ENCODE measurements at places on chromosomes 7 and 10.

DNA sequence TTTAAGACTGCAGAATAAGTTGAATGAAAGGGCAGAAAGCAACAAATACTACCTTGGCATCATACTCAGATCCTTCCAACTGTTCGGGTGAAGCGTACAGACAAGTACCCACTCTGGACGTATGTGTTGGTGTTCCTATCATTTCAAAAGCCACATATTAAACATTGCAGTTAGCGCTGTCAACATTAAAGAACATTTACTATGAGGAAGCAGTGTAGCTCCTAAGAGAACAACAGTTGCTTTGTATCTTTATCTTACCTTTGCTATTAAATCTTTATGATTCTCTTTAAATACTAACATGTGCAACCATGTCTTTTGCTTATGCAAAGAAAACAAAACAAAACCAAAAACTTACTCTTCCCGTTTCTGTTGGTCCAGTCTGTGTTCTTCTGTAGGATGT, 2.6 kb upstream of the ANKRD61 start:
- no peak for DNase-seq

GRCh38 chr7:7228472-7228871, 46.1 kb downstream of the C1GALT1 start:
- DNase-seq: peak; percentile 40

DNA sequence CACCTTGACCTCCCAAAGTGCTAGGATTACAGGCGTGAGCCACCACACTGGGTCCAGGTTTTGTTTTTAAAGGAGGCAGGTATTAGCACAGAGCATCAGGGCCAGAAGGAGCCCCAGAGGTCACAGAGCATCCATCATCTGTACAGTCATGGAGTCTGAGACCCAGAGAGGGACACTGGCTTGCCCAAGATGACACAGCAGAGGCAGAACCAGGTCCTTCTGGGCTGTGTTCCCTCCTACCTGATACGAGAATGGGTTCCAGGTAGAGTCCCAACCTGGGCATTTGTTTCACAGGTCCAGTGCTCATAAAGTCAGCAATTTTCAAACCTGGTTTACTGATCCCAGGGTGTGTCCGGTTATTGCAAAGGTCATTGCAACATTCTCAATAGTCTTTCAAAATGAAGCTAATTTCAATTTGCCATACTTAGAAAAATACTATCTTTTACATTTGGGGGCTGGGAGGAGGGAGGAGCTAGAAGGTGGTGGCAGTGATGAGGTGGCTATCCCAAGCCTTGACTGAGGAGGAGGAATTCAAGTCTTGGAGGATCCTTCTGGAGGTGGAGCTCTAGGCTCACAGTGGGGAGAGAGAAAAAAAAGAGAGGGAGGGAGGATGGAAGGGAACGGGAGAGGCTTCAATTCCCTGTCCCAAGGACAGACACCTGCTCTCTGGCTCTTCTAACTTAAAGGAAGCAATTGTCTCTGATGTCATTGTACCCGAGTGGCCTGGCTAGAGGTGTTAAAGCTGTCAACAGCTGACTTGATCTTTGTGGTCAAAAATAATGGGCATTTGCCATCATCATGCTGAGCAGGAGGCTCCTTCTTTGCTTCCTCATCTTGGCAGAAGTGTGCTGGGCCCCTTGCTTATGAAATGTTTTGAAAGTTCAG, 8.1 kb downstream of the MXI1 start:
- no peak for DNase-seq

DNA sequence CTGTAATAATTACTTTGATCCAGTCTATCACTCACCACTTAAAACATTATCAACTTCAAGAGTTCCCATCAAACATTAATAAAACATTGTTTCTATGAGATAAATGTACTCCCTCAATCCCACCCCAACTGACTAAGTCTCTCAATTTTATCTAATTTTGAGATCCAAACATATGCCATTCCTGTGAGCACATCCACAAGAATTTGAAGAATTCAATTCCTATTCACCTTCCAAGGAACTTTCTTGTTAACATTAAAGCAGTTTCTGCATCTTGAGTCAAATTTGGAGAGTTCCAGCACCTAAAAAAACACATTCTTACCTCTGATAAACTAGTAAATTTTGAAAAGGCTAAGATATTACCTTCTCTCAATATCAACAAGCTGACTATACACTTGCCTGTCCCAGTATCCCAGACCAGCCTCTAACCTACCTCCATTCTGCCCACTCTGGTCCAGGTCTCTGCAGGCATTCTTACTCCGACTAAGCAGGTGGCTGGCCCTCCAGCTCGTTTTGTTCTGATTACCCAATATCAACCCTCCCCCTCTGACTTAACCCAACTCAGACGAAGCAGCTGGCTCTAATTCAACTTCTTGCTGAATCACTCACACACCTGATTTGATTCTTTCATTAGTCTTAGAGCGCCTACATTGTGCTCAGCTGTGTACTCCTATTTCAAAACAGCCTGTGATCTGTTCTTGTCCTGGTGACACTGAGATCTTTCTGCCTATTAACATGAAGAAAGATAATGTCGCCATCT, 275.2 kb downstream of the IPMK start:
- peak; percentile 31 for DNase-seq

DNA sequence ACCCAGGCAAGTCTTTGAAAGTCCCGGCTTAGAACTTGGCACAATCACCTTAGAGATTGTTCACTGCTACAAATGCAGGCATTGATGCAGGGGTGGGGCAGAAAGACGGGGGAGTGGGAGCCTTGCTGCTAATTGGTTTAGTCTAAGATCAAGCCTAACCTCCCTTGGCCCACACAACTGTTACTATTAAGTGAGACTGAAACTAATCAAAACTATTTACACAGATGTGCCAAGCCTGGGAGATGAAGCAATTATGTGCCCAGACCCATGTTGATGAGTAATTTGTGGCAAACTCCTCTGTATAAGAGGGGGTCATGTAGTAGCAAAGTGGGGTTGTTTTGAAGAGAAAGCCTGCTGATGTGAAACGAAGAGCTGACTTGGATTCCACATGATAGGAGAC, 178.2 kb upstream of the ITGB1 start:
- DNase-seq: peak; percentile 72

GRCh38 chr7:29113384-29114102, 32.8 kb downstream of the CPVL start:
- DNase-seq: peak; percentile 24

DNA sequence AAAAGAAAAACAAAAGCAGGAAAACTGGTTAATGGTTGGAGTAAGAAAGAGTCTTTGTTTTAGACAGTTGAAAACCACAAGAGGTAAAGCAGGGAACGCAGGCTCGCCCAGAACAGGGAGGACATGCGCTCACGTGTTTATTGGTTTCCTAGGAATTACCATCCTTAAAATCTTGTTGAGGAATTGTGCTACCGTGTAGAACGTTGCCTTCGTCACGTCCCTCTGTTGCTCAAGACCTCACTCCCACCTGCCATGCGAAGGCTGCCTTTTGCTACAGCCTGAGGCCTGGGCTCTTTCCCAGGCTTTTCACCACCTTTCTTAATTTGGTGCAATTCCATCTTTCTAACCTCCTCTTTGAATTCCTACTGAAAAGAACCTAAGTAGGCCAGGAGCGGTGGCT, 61.6 kb upstream of the CAMK1D start:
- DNase-seq: no peak

GRCh38 chr10:1205450-1206030, 149.4 kb downstream of the WDR37 start:
- DNase-seq: no peak

- DNase-seq: no peak
Observed at GRCh38 chr7:24911213-24911603, 68.8 kb downstream of the OSBPL3 start.
